ENCODE measurements at places on chromosomes 5 and 9. TPM values are rescaled to one million over a fixed set of nuclear protein-coding genes. Genes with fewer than 3 reads are reported as not detected.

Gene ATOX1
- 46.9 TPM for total RNA-seq

DNA sequence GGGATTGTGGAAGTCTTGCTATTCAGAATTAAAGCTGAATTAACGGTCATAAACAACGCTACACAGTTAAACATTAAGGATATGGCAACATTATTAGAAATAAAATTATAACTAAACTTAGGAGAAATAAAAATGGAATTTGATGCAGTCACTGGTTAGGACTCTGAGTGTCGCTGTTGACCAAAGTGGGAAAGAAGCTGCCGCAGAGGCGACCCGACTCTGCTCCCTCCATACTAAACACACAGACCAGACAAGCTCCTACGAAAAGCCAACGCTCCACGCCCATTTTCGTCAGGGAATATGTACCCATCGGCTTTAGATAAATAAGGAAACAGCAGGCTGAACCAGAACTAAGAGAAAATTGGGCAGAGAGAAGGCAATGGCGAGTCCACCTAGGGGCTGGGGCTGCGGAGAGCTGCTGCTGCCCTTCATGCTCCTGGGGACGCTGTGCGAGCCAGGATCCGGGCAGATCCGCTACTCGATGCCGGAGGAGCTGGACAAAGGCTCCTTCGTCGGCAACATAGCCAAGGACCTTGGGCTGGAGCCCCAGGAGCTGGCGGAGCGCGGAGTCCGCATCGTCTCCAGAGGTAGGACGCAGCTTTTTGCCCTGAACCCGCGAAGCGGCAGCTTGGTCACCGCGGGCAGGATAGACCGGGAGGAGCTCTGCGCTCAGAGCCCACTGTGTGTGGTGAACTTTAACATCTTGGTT lies at the start of gene PCDHGA5:
Gene PCDHGA5 (plus strand): TSS at position 211 of the 709 bp plus-strand sequence. CDS start 169 bp downstream, at position 380.
- no peak within 1 kb of the TSS for H3K27ac ChIP-seq
- H3K36me3 ChIP-seq, result no peaks in the 10 kb centered on the region
- H3K4me1 ChIP-seq, result no peaks in the 10 kb centered on the region
- no peaks in the 10 kb centered on the region for H3K27me3 ChIP-seq

- H3K4me3 ChIP-seq, result peak overlapping the region; percentile 64
- no peaks in the 10 kb centered on the region for H3K27me3 ChIP-seq
- peak; percentile 91 for DNase-seq
- H3K27ac ChIP-seq, result peak overlapping the region; percentile 96
Measured at GRCh38 chr5:139638090-139638735, 9.9 kb upstream of the CXXC5 start.

Gene WHRN
- 0.28 TPM for total RNA-seq

Gene CEL
- 0.34 TPM for total RNA-seq

DNA sequence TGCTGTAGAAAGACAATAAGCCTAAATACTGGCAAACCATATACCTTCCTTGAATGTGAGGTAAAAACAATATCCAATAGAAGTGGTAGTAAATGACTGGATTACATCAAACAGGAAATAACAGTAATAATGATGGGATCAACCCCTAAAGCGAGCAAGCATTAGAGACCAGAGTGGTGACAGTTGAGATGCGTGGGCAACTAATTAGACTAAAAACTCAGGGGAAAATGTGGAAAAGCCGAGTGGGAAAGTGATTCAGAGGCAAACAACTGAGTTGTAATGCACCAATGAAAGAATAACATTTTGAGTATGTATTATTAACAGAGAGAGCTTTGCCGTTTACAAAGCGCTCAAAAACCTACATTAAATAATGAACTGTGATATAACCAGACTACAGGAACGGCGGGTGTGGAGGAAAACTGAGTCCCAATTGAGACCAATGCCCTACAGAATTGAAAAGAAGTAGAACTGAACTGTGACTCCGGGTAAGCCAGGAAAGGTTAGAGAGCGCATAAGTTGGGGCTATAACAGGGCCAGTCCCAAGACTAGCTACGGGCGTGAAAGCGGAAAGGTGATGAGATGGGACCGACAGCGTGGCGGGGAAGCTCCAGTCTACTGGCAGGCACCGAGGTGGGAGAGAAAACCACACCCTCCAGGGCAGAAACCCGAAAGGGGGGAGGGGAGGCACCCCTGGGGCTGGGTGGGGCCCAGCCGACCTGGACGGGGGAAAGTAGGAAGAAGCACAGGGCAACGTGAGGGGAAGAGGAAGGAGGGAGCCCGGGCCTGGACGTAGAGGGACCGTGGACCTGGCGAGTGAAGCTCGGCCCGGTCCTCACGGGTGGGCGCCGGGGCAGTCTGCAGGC lies 592 bp downstream of the UBAP2 start:
- peak; percentile 72 for DNase-seq
- H3K4me3 ChIP-seq, result peak overlapping the region; percentile 94
- H3K27me3 ChIP-seq, result no peaks in the 10 kb centered on the region

- H3K36me3 ChIP-seq, result no peaks in the 10 kb centered on the region
- H3K4me1 ChIP-seq, result no peaks in the 10 kb centered on the region
- no peak overlapping the region for H3K27ac ChIP-seq
- no peak overlapping the region for H3K4me3 ChIP-seq
- no peak for DNase-seq
- H3K27me3 ChIP-seq, result no peaks in the 10 kb centered on the region
Measured at GRCh38 chr5:141672841-141673813, 8.9 kb downstream of the ARAP3 start.

DNA sequence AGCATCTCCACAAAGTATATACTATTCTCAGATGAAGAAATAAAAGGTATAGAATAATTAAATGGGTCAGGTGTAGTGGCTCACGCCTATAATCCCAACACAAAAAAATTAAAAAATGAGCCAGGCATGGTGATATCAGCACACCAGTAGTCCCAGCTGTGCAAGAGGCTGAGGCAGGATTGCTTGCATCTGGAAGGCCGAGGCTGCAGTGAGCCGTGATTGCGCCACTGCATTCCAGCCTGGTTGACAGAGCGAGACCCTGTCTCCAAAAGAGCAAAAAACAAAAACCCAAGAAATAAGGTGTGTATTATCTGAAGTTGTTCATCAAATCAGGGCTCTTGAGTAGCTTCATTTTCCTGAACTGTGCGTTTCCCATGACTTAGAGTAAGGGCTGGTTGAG lies 83.2 kb upstream of the MYO10 start:
- no peak for DNase-seq
- no peaks in the 10 kb centered on the region for H3K4me1 ChIP-seq
- H3K27ac ChIP-seq, result no peak overlapping the region
- H3K27me3 ChIP-seq, result no peaks in the 10 kb centered on the region
- H3K36me3 ChIP-seq, result no peaks in the 10 kb centered on the region
